NCI-H526 treated with DMSO at 0.1 percent for 48 hours (cell line): ENCODE measurements at places on chromosomes 12 and 14.

- no peak for DNase-seq
Measured at GRCh38 chr14:65536781-65537423, 124.4 kb downstream of the FUT8 start.

DNA sequence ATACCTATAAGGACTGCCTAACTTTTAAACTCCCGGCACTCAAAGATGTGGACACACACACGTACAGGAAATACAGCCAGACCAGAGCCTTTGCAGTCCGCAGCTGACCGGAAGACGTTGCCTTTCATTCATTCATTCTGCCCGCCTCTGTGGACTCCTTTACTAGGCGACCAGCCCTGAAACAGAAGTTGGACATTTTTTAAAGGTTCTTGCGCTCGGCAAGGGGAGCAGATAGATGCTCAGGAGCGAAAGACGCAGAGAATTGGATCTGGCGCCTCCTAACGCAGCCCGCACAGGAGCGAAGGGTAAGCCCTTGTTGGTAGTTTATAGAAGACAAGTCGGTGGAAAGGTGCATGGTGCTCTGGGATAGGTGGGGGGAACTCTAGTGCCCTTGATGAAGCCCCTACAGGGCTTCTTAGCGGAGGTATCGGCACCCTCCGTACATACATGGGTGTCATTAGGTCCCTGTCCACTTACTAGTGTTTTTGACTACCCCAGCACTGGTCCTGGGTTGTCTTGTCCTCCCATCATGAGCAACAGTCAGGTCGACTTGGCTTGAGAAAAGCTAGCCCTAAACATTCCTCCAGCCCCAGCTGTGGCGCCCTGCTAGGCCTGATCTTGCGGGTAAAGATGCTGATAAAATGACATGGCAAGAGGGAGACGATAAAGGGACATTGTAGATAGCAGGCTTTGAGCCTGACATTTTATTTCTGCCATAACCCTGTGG lies at the start of gene KDM2B:
Gene KDM2B, minus strand, starts transcription at position 65 of the 727 bp plus-strand sequence. CDS start 112 bp downstream, outside the sequence.
- peak; percentile 72 for DNase-seq

DNA sequence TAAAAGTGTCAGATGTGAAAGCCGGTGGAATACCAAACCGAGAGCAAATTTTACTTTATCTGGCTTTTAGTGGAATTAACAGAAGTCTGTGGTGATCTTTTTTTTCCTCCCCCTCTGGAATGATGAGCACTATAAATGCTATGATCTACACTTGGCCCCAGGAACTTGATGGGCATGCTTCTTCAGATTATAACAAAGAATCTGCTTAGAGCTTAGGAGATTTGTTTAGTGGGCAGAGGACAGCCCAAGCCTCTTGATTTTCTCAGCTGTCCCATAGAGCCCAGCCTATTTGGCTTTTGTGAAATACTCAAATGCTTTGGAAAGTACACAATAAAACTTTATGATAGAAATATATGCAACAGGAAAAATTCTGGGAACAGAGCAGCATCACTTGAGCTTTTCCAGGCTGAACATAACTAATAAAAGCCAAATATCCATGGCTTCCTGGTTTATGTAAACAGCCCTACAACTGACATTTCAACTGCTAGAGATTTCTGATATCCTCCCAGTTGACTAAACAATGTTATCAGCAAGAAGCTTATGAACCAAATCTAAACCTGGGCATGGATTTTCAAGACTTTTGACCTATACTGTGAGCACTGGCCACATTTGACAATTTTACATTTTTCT lies 149.6 kb downstream of the PLXNC1 start:
- no peak for DNase-seq

DNA sequence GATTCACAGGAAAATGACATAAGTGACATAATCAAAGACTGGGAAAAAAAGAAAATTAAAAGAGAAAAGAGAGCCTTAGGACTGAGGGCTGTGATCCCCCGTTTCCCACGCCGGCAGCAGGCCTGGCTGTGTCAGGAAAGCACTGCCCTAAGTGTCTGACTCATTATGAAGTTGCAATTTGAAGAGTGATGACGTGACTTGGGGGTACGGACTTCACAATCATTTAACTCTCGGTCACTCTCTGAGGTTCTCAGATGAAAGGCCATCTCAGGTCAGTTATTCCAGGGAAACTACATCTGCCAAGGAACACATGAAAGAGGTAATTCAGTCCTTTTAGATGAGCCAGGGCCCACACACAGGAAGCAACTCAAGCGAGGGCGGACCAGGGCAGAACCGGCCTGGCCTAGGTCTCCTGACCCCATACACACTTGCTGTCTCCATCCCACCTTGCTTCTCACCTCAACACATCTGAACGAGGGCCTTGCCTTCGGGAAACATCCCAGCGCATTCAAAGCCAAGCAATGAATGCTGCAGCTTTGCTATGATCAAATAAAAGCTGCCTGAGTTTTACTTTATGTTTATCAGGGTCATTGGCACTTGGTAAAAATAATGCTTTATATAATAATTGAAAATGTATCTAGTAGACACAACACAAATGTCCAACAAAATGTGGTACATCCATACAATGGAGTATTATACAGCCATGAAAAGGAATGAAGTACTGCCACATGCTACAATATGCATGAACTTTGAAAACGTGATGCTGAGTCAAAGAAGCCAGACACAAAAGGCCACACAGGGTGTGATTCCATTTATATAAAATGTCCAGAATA lies 2.7 kb downstream of the SSH1 start:
- no peak for DNase-seq

DNA sequence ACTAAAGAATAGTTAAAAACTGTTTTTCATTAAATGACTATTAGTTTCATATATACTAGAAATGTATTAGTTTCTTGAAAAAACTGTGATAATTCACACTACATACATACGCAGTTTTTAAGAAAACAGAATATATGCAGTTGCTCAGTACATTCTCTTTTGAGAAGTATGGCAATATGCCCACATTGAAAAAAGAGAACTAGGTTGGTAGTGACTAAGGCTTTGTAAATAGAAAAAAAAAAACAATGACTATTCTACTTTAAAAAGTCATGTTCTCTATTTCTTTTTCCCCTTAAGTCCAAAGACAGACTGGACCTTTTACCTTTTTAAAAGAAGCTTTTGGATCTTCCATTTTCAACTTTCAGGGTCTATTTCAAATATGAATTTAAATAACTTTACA lies 25.0 kb downstream of the SNX6 start:
- no peak for DNase-seq

DNA sequence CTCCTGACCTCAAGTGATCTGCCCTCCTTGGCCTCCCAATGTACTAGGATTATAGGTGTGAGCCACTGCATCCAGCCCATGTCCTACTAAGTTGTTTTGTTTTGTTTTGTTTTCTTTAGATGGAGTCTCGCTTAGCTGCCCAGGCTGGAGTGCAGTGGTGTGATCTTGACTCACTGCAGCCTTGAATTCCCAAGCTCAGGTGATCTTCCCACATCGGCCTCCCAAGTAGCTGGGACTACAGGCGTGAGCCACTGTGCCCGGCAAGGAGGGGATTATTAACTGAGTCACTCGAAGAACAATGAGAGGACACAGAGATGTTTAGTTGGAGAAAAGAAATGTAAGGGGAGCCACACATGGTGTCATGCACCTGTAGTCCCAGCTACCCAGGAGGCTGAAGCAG lies 18.0 kb upstream of the ERBB3 start:
- no peak for DNase-seq
